ENCODE measurements at places on chromosomes 7 and 10.

GRCh38 chr10:128764190-128764589, 638.0 kb upstream of the MKI67 start:
- no peak for DNase-seq

GRCh38 chr10:85557077-85557476, 809.5 kb downstream of the GRID1 start:
- DNase-seq: no peak

GRCh38 chr10:105953056-105953455, 1211.5 kb downstream of the SORCS1 start:
- DNase-seq: no peak

DNA sequence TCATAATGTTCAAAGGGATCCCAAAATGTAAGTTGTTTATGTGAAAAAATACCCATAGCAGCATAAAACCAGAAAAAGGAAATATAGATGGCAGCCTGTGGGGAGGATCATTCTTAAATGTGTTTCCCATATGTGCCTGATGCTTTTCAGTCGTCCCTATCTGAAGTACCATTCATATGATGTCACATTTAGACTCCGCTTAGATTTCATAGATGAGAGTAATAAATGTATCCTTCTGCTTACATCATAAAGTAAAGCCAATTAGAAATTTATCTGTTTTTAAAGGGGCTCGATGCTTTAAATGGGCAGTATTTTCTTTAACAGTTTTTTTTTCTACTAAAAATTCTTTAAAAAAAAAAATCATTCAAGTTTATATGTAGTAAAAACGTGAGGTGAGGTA, 136.1 kb downstream of the KAT6B start:
- DNase-seq: no peak

DNA sequence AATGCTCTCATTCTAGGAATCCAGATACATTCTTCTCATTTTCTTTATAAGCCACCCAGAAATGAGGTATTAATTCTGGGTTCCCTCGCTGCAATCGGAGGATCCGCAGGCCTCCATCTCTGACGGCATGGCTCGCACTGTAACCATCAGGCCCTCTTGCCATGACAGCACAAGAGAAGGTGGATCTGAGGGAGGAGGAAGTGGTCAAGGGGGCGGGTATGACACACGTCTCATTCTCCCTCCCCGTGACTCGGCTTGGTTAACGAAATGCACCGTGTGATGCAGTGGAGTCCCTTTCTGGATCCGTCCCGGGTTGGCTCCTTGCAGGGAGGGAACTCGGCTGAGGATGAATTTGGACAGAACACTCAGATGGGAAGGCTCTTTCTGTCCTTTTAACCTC, 280.2 kb downstream of the TCERG1L start:
- no peak for DNase-seq

DNA sequence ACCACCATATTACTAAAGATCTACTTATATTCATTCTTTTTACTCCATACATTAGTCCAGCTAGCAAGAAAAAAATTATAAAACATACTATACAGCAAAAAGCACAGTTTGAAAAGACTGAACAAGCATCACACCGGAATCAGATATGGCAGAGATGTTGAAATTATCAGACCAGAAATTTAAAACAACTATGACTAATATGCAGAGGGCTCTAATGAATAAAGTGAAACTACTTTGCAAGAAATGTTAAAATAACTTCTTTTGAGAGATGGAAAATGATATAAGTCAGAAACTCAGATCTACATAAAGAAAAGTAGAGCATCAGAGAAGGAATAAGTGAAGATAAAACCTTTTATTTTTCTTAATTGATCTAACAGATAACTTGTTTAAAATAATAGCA, 50.9 kb downstream of the SGCE start:
- no peak for DNase-seq

DNA sequence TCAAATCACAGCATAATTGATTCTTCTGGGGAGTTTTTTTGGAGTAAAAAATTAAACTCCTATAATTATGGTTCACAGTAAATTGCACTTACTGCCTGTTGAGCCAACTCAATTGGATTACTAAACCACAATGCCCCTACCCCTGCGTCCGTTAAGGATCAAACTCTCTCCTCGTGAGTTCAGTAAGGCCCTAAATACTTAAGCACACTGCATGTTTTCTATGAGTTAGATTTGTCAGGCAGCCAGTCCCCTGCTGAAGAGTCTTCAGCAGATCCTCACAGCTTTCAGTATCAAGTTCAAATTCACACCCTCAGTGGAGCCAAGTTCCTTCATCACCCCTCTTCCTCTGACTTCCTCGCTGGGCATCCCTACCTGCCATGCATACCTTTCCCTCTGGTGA, 275.0 kb upstream of the BMPER start:
- DNase-seq: no peak

DNA sequence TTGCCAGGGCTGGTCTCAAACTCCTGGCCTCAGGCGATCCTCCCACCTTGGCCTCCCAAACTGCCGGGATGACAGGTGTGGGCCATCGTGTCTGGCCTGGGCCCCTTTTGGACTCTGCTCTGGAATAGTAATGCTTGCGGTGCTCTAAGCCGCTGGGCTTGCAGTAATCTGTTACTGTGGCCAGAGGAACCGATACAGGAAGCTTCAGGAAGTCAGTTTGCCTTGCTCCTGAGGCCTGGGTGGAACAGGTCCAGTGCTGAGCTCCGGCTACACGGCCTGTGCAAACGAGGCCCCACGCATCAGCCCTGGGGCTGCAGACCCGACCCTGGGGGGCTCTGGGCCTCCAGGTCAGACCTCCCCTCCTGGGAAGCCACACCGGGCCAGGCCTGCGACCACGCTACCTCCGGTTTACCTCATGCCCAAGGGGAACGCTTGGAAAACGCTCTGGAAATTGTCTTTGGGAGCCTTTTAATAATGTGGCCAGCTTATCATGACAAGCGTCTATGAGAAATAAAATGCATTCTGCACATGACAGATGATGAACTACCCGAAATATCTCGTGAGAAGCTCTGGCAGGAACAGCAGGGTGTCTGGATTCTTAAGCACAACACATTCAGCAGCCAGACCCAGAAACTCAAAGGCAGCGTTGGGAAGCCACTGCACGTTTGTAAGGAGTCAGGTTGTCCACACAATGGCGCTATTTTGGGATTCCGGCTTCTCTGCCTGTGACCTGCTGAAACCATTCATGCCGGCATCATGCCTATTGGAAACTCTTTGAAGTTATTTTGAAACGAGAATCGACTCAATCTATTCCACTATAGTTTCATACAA, 10.1 kb upstream of the ADAP1 start:
- peak; percentile 55 for DNase-seq

DNA sequence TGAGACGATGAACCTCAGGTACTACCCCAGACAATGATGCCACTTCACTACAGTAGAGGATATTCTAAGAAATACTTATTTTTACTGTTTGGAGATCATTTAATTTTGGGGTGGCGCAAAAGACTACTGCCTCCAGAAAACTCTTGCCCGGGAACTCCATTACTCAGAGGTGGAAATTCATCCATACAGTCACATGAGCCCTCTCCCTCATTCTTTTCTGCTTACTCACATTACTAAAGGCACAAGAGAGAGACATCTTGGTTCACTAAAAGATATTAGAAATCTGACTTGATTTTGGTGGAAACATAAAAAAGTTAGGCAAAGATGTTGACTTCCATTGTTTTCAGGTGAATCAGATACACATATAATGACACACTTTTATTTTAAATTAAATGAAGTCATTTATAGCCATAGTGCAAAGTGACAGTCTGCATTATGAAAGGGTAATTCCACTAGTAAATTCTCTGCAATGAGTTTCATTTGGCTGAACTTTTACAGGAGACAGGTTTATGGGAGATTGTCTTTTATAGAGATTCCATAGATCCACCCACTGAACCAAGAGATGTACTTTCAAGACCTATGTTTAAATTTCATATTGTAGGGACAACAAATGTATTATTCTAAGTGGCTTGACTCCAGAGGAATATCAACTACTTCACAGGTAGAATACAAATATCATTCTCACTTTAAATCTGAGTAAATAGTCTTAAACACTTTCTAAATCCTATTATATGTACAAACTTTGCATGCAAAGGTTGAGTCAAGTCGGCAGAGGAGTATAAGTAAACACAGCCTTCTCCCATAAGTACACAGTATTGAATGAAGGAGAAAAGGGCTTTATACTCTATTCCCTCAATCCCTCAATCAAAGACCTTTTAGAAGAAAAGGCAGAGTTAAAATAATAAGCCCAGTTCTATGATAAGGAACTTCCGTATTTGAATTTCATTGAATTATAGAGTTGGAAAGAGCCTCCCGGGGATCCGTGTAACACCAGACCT, 18.8 kb downstream of the NEBL start:
- DNase-seq: no peak

DNA sequence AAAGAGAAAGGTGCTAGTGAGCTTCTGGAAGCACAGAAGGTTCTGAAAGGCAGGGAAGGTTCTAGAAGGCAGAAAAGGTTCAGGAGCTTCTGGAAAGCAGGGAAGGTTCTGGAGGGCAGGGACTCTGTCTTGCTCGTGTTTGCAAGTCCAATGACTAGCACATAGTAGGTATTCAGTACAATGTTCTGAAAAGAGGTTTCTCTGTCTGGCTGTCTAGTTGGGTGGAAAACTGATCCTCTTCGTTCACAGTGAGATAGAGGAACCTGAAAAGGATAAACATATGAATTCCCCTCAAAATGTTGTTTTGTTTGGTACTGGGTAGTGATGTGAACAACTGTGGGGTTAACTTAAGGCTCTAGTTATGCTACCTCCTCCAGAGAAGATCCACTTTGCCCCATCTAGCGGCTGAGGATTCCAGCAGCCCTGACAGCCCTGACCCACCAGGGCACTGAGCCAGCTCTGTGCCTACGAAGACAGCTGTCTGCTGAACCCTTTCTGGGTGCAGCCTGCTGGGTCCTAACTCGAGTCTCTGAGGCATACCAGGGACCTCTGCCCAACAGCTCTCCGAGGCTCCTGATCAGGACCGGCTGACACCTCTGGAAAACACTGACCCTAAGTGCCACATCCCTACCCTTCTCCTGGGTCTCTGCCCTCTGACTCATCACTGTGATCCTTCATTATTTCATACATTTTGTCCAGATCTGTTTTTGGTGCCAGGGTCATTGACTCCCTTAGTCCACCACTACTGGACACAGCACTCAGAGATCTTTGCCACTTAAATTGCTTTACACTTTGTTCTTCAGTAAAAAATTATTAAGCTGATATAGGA, 15.4 kb downstream of the PTPRN2 start:
- DNase-seq: no peak

DNA sequence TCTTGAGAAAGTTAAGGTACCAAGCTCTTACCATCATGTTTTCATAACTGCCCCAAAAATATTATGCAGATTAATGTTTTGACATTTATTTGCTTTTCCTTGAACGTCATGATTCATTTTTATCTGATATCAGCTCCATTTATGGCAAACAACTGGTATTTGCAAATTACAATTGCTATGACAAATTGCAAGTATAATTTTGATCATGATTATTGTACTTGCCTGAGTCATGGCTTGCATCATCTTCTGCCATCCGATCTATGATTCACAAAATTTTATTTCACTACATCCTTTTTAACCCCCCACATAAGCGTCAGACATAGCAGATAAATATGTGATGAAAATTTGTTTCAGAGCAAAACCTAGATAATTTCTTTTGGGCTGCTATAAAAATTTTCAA, 155.0 kb downstream of the STK31 start:
- DNase-seq: no peak

GRCh38 chr7:157228864-157229422, 90.2 kb downstream of the UBE3C start:
- DNase-seq: peak; percentile 55

DNA sequence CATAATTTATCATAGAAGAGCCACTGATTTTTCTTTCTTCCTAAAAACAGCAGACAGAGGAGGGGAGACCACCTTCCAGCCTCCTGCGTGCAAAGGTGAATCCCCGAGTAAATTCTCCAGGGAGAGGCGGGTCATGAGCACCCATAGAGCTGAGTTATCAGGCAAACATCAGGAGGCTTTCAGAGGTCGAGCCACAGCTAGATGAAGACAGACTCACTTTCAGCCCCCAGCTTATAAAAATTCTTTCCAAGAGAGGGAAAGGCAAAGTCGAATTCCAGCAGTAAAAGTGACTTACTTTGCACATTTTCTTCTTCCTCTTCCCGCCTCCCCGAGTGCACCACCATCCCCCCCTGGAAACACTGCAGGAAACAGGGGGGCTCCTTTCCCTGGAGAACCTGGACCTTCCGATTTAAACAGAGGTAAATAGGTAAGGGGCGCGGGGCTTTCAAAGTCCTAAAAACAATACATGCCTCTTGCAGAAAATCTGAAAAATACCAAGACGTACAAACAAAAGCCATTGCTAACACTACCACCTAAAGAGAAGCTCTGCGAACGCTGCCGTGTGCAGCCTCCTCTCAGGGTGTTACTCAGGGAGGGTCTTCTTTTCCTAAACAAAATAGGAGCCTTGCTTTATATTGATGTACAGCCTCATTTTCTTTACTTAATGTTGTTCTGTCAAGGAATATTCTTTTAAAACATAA, 163.8 kb downstream of the SVIL start:
- DNase-seq: no peak

DNA sequence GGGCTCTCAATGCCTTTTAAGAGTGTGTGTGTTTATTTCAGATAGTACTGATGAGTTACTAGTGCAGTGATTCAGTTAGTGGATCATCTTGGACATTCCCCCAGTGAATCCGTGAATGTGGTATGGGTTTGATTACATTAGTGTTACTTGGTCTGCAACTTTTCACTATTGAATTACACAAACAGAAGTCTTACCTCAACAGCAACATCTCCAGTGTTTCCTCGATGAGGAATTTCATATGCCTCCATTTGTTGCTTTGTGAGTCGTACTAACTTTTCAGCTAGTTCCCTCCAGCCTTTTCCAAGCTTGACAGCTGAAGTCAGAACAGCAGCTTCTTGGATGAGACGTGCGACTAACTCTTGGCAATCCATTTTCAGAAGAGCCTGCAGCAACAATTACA, 63.2 kb downstream of the MACC1 start:
- no peak for DNase-seq

DNA sequence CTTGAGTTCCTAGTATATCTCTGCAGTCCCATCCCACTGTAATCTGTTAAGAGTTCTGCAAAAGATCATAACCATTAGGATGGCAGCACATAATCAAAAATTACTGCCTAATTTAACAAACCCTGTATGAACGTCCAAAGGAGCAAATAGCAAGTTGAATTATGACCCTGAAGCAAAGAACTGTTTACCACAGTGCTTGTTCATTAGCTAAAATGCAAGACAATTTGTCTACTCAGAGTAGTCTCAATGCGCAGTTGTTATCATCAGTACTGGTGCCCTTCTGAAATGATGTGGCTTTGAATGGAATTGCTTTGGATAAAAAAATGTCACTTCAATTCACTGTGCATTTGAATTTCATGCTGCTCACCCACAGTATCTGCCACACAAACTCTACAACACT, 817.0 kb downstream of the SORCS1 start:
- no peak for DNase-seq

DNA sequence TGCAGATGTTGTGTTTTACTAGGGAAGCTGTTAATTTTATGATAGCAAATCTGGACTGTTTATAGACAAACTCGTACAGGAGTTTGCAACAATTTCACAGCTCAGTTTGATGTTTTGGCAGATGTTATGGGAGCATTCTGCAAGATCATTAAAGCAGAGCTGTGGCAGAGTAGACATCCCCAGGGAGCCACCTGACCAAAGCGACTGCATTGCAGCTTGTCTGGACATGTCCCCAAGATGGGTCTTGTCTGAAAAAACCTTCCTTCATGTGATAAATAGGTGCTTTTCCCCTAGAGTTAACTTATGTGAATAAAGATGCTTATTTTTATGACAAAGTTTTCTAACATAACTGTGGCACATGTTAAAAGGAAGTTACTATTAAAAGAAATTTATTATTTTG, 91.2 kb upstream of the GPR141 start:
- DNase-seq: no peak

- DNase-seq: no peak
Measured at GRCh38 chr7:109044691-109045090, 475.0 kb downstream of the DNAJB9 start.
